Stimulated activated CD4-positive, alpha-beta T cell treated with anti-CD3 and anti-CD28 coated beads, Interleukin-15, amount 100 ng/mL, for 1 hour (primary cell): ENCODE measurements at places on chromosomes 12 and 14.

DNA sequence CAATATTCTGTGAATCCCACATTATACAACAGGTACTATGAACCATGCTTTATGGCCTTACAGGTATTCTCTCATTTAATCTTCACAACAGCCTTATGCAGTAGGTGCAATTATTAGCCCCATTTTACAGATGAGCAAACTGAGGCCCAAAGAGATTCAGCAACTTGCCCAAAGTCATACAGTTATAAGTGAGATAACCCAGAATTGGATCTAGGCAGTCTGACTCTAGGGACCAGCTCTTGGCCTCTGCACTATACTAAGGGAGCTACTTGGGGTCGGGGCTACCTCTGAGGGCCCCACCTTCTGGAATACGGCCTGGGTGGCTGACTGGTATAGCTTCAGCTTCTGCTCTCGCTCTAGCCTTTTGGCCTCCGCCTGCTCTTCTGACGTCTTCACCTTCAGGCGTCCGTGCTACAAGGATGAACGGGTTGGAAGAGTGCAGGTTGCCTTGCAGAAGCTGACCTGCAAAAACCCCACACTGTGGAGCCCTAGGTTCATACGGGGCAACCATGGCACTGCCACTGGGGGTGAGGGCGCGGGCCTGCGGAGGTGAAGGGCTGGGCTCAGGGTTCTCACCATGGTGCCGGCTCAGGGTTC, 762 bp downstream of the RABGGTA start:
- DNase-seq = no peak

GRCh38 chr14:36665887-36666415, 4.3 kb downstream of the PAX9 start:
- no peak for DNase-seq

- DNase-seq = no peak
Observed at GRCh38 chr12:109469517-109469916, 7.6 kb downstream of the KCTD10 start.

- no peak for DNase-seq
Observed at GRCh38 chr14:67522270-67522669, 10.8 kb upstream of the PLEKHH1 start.

DNA sequence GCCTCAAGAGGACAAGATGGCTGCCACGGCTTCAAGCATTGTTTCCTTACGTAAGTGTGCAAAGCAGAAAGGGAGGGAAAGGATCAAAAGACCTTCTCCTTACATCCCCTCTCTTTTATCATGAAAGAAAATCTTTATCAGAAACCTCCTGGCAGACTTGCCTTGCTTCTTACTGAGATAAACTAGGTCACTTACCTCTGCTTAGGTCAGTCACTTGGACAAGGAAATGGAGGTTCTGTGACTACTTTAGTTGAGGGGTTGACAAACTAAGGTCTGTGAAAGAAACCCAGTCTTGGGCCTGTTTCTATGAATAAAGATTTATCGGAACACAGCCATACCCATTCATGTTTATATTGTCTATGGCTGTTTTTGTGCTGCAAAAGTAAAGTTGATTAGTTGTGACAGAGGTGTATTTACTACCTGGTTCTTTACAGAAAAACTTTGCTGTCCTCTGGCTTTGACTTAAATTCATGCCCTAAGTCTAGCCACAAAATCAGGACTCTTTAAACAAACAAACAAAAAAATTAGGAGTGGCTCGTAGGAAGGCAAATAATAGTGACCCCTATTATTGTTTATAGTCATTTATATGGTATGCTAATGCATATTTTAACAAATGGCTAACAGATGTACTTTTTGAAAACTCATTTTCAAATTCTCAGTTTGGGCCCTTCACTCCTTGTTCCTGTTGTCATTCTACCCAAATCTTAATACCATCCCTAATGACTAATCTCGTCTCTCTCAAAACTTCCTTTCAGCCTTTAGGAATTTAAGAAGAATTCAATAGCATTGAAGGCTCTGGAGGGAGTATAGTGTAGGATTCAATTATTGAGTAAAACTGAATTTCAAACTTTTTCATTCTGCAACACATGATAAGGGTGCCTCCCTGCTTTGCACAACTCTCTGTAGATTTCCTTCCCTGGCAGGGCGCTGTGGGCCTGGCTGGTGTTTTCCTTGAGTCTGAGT, 42.0 kb upstream of the ATP2B1 start:
- DNase-seq = no peak

- no peak for DNase-seq
Observed at GRCh38 chr14:58296726-58297125, 1.6 kb upstream of the ARID4A start.

GRCh38 chr12:109127533-109128242, 11.3 kb downstream of the ACACB start:
- no peak for DNase-seq

DNA sequence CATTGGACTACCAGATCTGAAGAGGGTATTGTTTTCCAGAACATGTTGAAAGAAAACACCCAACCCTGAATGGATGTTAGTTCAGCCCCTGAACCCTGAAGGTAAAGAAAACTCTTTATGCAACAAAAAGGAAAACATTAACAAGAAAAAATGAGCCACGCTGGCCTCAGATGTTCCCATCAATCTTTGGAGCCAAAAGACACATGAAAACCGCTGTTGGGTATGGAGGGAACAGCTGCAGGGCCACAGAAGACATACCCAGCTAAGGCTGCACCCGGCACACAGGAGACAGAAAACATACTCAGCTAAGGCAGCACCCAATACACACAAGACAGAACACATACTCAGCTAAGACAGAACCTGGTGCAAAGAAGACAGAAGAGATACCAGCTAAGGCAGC, 51.3 kb upstream of the GALNT9 start:
- no peak for DNase-seq

- no peak for DNase-seq
Observed at GRCh38 chr12:92718483-92718990, 15.7 kb downstream of the PLEKHG7 start.

DNA sequence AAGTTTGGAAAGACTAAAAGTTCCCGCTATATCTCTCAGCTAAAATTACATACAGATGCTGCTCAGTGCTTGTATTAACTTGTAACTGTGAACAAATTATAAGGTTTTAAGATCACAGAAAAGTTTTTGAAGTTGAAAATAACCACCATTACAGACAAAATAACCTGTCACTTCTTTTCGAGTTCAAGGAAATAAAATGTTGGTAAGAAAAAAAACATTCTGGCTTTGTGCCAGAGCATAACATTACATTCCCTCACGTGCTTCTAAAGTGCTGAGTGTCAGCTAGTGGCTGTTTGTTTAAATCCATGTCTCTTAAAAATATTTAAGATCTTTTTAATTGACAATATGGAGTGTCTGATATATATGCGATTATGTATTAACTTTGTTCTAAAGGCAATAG, 27.2 kb upstream of the ADAMTS20 start:
- no peak for DNase-seq

- DNase-seq = no peak
Observed at GRCh38 chr12:53766881-53767280, 15.1 kb upstream of the CISTR start.

- DNase-seq = no peak
Observed at GRCh38 chr12:104133321-104133720, 4.7 kb downstream of the NFYB start.

GRCh38 chr14:53161758-53162435, 8.8 kb upstream of the DDHD1 start:
- no peak for DNase-seq

DNA sequence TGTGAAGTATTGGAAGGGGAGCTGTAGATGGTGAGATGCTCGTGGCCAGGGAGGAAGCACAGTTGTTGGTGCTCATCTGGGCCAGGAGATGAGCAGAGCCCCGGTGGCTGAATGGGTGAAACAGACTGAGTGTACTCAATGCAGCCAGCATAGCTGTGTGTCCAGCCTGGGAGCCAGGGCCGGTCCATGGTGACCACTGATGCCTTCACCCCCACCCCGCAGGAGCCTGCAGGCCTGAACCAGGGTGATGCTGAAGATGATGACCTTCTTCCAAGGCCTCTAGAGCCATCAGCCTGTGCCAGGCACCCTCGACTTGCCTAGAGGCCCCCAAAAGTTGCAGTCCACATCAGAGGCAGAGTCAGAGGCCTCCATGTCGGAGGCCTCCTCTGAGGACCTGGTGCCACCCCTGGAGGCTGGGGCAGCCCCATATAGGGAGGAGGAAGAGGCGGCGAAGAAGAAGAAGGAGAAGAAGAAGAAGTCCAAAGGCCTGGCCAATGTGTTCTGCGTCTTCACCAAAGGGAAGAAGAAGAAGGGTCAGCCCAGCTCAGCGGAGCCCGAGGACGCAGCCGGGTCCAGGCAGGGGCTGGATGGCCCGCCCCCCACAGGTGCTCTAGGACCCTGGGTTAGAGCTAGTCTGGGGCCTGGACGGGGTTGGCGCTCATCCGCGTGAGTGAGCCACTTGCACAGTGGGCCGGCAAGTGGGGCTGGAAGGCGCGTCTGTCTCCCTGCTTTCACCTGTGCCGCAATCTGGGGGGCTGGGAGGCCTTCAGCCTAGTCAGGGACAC, 3.0 kb downstream of the TNFAIP2 start:
- no peak for DNase-seq

GRCh38 chr12:67754933-67755697, 106.6 kb downstream of the DYRK2 start:
- no peak for DNase-seq

GRCh38 chr14:74348735-74349463, 628 bp downstream of the VRTN start:
- DNase-seq = no peak

DNA sequence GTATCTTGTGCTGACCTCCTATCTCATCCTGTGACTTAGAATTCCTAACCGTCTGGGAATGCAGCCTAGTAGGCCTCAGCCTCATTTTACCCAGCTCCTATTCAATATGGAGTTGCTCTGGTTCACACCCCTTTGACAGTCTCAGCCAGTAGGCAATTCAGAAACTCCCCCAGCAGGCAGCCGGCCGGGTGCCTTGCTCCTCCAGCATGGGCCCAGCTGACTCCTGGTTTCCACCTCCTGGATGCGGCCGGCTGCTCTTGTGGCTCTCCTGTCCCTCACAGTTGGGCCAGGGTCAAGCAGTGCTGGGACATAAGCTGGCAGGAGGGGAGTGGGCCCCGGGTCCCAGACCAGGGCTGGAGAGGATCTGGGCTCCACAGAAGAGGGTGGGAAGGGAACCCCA, 58.2 kb downstream of the LRRC74A start:
- no peak for DNase-seq

DNA sequence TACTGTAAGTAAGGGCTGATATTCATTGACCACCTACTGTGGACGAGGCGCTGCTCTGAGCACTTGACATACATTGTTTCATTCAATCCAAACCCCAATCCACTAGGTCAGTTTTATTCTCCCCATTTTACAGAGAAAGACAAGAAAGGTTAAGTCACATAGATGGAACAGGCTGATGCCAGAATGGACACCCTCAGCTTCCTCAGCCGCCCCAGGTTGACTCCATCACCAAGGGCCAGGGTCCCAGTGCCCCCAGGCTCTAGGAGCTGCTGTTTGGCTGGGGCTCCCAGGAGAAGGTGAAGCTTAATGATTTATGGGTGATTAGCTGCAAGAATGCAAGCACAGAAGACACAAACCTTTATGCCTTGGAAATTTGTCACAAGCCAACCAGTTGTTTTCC, 671 bp upstream of the AQP2 start:
- no peak for DNase-seq

GRCh38 chr12:20142956-20143355, 225.4 kb upstream of the PDE3A start:
- no peak for DNase-seq

DNA sequence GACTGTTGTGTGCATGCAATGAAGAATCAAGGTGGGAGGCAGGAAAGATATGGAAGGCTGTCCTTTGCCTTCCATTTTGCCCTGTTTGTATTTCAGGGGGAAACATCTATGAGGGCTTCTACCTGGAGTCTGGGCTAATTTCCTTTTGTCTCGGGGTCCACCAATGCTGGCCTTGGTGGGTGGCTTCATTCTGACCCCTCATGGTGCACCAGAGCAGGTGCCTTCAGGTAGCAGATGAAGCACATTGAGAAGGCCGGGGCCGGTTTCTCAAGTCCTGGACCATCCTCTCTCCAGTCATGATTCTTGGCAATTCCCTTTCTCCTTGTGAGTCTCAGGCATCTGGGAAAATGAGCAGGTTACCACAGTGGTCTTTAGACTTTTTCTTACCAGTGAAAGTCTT, 47.2 kb downstream of the RPH3A start:
- no peak for DNase-seq

DNA sequence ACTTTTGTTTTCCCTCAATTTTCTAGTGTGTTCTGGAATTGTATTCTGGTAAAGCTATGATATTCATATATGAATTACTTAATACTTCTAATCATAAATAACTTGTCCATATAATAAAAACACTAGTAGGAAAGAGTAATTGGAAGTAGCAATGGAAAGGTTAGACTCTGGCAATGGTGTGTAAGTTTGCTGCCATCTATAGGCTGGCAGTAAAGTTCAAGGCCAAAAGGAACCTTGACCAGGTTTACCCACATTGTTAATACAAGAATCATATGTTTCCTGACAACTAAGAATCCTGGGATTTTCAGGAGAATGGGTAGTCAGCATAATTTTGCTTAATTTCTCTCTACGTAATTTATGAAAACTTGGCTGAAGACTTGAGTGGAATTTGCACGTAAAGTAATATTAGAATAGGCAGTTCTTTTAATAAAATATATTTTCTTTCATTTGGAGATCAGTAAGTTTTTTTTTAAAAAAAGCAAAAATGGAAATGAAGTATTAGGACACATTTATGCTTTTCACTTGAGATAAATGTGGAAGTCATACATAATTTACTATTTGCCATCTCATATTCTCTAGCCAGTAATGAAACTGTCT, 926.7 kb downstream of the GALC start:
- DNase-seq = no peak

- DNase-seq = no peak
Observed at GRCh38 chr14:21163871-21164291, 8.0 kb upstream of the OR5AU1 start.

- DNase-seq = no peak
Observed at GRCh38 chr12:50363141-50363540, 33.3 kb downstream of the FAM186A start.

DNA sequence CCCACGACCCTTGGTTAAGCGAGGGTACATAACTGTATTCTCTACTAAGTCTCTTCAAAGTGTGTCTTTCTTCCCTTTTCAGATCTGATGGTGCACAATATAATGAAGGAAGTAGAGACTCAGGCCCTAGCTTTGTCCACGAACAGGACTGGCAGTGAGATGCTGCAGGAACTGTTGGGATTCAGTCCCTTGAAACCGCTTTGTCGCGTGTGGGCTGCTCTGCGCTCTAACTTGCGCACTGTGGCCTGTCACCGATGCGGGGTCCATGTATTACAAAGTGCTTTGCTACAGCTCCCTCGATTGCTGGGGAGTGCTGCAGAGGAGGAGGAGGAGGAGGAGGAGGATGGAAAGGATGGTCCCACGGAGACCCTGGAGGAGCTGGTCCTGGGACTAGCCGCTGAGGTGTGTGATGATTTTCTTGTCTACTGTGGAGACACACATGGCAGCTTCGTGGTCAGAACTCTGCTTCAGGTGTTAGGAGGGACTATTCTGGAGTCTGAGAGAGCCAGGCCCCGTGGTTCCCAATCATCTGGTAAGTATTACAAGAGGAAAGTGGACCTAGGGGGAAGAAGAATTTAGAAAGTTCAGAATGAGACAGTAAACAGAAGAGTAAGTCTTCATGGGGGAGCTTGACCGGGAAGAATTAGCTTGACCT, 803 bp downstream of the NOP9 start:
- no peak for DNase-seq

- no peak for DNase-seq
Observed at GRCh38 chr12:106187155-106187789, 48.5 kb upstream of the NUAK1 start.
